ENCODE measurements at places on chromosomes 7 and 10. TPM values are rescaled to one million over a fixed set of nuclear protein-coding genes. Genes with fewer than 3 reads are reported as not detected.

The HMX3 gene
- total RNA-seq = not detected

The PDE6C gene
- total RNA-seq = not detected

The UTF1 gene
- total RNA-seq = not detected

The C7orf33 gene
- not detected for total RNA-seq

The FAM241B gene
- total RNA-seq = 14.2 TPM

The NPTX2 gene
- total RNA-seq = 40.5 TPM

Measured in Caki2 (cell line).